Peyer's patch (tissue), 4 donors: ENCODE measurements at places on chromosomes 1 and 21. TPM values are rescaled to one million over a fixed set of nuclear protein-coding genes. Genes with fewer than 3 reads are reported as not detected.

DNA sequence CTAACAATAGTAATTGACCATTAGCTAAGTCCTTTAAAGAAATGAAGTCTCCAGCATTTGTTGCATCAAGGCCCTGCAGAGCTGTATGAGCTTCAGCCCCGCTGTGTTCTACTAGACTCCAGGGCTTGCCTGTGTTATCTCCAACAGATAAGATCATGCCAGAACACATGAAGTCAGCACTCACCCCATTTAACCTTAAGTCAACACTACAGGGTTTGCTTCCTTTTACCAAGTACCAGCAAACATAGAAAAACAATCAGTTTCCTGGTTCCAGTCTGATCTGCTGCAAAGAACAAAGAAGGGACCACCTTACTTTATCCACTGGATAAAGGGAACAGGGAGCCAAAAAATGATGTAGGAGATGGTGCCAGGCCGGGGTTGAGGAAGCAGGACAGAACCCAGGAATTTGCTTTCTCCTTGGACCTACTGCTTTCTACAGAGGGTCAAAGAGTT, 41.3 kb upstream of the ENAH start:
- no peak overlapping the region for H3K27ac ChIP-seq
- DNase-seq = no peak
- H3K4me3 ChIP-seq = no peak overlapping the region
- no peaks in the 10 kb centered on the region for H3K27me3 ChIP-seq

DNA sequence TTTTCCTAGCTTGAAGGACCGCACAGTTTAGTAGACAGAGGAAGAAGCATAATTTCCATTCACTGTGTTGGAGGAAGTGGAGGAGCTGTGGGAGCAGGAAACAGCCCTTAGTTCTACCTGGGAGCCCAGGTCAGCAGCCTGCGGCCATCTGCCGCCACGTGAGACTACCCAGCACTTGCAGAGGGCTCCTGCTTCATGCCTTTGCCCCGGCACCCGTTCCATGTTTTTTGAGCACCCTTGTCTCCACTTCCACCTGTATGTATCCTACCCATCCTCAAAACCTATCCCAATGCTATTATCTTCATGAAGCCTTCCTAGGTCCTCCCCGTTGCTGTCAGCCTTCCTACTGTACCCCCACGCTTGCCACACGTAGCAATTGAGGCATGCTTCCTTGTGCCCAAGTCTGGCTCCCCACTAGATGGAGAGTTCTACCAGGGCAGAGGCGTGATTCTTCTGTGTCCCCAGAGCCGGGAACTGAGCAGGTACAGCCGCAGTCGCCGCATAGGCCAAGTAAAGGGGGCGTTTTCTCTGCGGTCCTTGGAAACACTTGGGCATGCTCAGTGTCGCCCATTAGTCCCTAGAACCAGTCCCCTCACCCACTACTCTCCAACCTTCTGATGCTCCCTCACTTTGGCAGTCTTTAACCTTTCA, 1.9 kb downstream of the SLC6A9 start:
- H3K27ac ChIP-seq = peak overlapping the region; percentile 93
- no peak for DNase-seq
- H3K27me3 ChIP-seq = no peaks in the 10 kb centered on the region
- no peaks in the 10 kb centered on the region for H3K36me3 ChIP-seq

Gene PDC
- not detected for total RNA-seq

- no peaks in the 10 kb centered on the region for H3K36me3 ChIP-seq
- H3K4me3 ChIP-seq = no peak overlapping the region
- no peaks in the 10 kb centered on the region for H3K27me3 ChIP-seq
- DNase-seq = no peak
- peaks cover 8% of the 10 kb centered on the region for H3K4me1 ChIP-seq
Observed at GRCh38 chr1:7555391-7556185, 215.5 kb upstream of the VAMP3 start.

GRCh38 chr1:239882967-239883366, 208.7 kb upstream of the FMN2 start:
- H3K27me3 ChIP-seq = no peaks in the 10 kb centered on the region
- H3K27ac ChIP-seq = no peak overlapping the region
- no peak for DNase-seq
- no peaks in the 10 kb centered on the region for H3K4me1 ChIP-seq
- no peak overlapping the region for H3K4me3 ChIP-seq

DNA sequence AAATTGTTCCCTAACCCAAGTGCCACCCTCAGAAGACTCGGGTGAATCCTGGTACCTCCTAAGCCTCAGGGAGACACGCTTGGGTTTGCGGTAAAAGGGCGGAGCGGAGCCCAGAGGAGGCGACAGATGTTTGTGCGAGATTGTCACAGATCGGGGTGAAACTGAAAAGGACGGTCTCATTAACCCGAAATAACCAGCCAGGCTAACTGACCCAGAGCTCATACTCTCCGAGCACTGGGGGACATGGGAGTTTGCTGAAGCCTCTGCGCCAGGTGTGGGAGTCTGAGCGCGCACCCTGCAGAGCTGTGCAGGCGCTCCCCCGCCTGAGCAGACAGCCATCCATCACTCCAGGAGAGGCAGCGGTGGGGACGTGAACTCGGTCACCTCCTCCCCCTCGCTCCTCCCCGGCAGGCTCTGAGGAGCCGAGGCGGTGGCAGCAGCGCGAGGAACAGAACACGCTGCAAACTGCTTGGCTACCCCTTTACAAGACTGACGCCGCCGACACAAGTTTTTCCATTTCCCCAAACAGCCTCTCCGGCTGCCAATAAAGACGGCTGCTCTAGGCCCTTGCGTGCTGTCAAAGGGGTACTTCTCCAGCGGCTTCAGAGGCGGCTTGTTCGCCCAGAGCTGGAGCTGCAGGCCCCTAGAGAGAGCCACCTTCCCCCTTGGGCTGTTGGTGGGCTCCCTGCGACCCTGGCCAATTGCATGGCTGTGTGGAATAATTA, 43.5 kb downstream of the RRAGC start:
- H3K27ac ChIP-seq = no peak overlapping the region
- no peak overlapping the region for H3K4me3 ChIP-seq
- no peaks in the 10 kb centered on the region for H3K36me3 ChIP-seq

DNA sequence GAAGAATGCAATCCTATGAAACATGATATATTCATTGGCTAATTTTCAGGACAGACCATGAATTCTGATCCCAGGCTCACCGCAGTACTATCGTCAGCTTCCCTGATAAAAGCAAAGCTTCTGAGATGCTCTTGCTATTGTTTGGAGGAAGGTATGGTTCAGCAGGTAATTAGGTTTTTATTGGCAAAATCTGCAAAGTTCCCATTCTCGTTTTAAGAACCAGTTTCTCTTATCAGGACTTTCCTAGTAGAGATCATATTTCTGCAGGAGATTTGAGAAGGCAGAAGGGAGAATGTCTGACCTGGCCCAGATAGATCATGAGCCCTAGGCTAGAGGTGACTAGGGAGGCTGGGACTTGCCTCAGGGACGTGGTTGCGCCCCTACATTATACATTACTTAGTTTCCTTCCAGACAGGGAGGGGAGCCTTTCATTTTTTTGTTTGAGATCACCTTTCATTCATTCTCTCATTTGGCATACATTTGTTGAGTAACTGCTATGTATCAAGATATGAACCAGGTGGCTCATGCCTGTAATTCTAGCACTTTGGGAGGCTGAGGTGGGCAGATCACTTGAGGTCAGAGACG, 108.8 kb downstream of the NRIP1 start:
- H3K4me1 ChIP-seq = no peaks in the 10 kb centered on the region
- no peaks in the 10 kb centered on the region for H3K27me3 ChIP-seq
- H3K36me3 ChIP-seq = no peaks in the 10 kb centered on the region
- H3K4me3 ChIP-seq = no peak overlapping the region
- DNase-seq = no peak

Gene TRMT13
- total RNA-seq = 39.9 TPM

Gene MR1
- 4.0 TPM for total RNA-seq

DNA sequence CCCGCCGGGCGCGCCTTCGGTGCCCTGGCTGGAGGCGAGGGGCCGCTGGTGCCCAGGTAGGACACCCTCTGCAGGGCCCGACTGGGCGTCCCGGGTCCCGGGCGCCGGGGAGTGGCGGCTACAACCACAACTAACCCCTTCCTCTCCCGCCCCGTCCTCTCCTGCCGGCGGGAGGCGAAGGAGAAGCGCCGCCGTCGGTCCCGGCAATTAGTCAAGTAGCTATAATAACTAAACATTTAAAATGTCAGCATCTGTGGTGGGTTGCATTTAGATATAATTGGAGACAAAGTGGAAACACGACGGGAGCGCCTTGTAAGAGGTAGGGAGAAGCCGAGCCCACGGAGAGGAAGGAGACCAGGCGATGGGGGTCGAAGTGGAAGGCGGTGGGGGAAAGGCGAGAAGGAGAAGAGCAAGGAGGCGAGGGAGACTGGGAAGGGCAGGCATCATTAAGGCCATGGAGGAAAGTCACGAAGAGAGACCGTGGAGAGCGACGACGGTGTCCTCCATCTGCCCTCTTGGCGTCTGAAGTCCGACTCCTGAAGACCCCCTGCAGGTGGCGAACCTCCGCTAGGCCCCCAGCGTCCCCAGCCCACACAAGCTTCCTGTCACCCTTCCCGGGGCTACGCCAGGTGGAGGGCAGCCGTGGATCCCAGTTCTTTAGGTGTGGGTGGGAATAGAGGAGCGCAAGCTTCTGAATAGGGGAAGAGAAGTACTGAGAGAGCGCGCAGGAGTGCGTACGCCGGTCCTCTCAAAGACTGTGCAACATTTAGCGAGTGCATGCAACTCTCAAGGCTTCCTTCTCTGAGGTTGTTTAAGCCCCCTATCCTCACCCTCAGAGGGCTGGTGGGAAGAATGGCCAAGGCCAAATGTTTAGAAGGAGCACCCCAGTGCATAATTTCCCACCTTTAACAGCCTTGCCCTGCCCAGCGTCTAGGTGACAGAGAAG, 1.6 kb downstream of the CNIH3 start:
- H3K27me3 ChIP-seq = peaks cover 12% of the 10 kb centered on the region
- no peaks in the 10 kb centered on the region for H3K36me3 ChIP-seq
- no peaks in the 10 kb centered on the region for H3K4me1 ChIP-seq
- H3K27ac ChIP-seq = no peak overlapping the region
- peak overlapping the region; percentile 29 for H3K4me3 ChIP-seq
- no peak for DNase-seq

DNA sequence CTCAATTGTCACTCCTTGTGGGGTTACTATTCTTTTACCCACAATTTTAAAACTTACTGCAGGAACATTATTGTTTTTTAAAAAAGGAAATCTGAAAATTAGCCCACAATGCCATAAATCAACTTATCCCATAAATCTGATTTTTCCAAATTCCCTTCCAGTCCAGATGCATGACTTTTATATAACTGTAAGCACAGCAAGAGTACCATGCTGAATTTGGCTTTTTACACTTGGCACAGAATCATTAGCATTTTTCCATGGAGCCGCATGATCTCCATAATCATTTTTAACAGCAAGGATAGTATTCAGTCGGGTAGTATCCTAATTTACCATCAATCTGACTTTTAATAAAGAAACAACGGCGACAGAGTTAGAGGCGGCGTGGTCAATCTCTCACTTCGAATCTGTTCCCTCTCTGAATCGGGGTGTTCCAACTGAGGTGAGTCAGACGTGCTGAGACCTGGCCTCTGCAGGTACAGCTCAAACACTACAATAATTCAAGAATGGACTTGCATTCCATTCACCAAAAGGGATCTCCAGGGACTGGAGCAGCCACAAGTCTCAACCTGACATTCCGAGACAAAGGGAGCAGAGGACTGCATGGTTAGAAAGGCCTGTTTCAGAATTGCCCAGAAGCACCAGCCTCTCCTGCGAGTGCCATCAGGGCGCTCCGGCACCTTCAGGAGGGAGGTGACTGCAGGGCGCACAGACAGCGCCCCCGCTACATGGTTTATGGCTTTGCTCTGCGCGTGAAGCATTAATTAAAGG, 48.9 kb downstream of the SLC66A1 start:
- no peaks in the 10 kb centered on the region for H3K27me3 ChIP-seq
- no peak overlapping the region for H3K4me3 ChIP-seq

DNA sequence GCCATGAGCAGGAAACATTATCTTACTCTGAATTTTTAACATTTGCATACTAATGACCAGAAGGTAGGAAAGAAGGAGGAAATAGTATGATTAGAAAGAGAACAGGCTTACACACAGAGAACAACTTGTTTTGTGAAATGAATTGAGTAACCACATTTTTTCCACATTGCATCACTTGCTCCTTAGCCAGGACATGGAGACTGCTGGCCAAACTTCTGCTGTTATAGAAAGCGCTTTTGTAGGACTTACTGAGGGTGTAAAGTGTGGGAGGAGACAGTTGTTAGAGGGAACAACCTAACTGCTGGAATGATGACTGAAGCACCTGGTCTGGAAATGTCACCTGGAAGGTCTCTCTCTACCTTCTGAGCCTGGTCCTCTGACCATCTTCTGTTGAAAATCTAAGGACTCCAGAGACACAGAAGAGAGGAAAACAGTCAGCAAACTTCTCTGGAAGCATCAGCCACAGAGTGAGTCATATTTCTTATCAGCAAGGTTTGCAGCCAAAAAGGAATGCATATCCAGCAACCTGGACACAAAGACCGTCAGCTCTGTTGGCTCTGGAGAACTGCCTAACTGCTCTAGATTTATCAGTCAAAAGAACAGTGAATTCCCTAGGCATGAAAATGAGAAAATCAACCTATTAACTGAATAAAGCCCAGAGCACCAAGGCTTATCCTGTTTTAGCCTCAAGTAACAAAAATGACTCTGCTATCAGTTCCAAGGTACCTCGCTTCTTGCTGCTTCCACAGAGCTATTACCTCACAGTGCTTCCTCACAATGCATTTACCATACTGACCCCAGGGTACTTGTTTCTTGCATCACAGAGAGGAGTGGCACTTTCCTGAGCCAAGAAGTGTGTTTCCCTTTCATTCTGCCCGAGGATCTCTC, 88.0 kb upstream of the SLFNL1 start:
- H3K27me3 ChIP-seq = no peaks in the 10 kb centered on the region
- H3K27ac ChIP-seq = peak overlapping the region; percentile 79
- H3K36me3 ChIP-seq = no peaks in the 10 kb centered on the region
- H3K4me1 ChIP-seq = no peaks in the 10 kb centered on the region
- no peak overlapping the region for H3K4me3 ChIP-seq
- DNase-seq = no peak

DNA sequence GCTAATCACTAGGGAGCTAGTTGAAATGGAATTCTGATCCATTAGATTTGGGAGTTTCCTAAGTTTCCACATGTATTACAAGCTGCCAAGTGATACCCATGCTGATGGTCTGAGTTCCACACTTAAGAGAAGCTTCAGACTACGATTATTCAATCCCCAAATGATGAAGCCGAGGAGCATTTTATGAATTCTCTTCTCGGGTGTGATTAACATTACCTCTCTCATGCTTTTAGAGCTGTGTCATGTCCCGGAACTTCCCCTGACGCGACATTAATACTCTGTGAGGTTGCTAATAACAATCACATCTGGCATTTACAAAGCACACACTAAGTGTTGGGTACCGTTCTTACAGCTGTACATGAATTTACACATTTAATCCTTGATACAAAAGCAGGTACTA, 63.0 kb downstream of the KCNJ15 start:
- H3K27me3 ChIP-seq = no peaks in the 10 kb centered on the region
- DNase-seq = no peak
- H3K27ac ChIP-seq = no peak overlapping the region
- no peaks in the 10 kb centered on the region for H3K4me1 ChIP-seq
- no peak overlapping the region for H3K4me3 ChIP-seq
